ENCODE measurements at places on chromosomes 13 and 19. TPM values are rescaled to one million over a fixed set of nuclear protein-coding genes. Genes with fewer than 3 reads are reported as not detected.

CD320 gene
- 15.5 TPM for total RNA-seq

MAP4K1 gene
- total RNA-seq: 1.6 TPM

DNA sequence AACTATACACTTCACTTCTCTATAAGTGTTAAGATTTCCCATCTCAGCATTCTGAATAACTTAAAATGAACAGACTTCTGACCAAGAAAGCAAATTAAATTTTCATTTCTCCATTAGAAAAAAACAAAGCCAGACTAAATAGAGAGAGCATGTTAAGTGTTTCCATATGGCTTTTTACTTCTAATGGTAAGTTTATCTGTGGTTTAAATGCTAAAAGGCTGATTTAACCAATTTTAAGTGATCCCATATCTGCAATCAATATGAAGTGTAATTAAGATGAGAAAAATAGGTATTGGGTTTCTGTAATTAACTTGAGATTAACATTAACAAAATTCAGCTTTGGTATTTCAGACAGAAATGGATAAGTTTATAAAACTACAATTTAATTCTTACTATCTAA lies 107.8 kb downstream of the ELF1 start:
- no peaks in the 10 kb centered on the region for H3K4me1 ChIP-seq
- no peaks in the 10 kb centered on the region for H3K27me3 ChIP-seq
- H3K4me3 ChIP-seq: no peak overlapping the region
- no peaks in the 10 kb centered on the region for H3K36me3 ChIP-seq
- DNase-seq: no peak

DNA sequence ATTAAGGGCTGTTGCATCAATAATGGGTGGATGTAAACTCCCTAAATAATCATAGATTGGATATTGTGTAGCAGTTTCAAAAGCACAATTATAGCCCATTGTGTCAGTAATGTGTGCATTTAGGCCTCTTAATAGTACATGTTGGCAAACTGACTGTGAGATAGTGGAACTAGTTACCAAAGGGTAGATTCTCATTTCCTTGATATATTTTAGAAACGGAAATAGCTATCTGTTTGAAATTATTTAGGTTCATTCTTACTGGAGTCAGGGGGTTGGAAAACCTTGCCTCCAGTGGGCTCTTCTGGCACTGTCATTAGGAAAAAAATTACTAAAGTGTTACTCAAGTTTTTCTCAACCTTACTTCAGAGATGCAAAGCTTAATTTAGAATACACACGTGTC lies 1074.9 kb downstream of the PCDH17 start:
- no peak overlapping the region for H3K4me3 ChIP-seq

DNA sequence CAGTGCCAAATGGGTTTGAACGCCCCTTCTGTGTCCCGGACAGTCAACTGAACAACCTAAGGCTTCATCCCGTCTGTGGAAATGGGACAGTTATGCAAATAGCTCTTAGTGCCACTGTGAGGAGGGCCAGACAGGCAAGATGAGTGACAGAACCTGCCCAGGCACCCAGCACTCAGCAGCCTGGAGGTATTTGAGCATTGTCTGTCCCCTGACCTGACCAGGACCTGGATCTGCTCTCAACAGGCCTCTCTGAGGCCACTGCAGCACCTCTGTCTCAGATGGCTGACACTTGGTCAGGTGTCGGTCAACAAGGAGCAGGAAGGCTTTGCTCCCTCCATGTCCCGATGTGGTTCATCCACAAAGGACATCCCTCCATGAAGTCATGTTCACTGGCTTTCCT lies 67.9 kb downstream of the CCDC70 start:
- no peak for DNase-seq
- H3K36me3 ChIP-seq: peaks cover 19% of the 10 kb centered on the region
- no peaks in the 10 kb centered on the region for H3K4me1 ChIP-seq
- no peak overlapping the region for H3K27ac ChIP-seq
- no peak overlapping the region for H3K4me3 ChIP-seq
- no peaks in the 10 kb centered on the region for H3K27me3 ChIP-seq

- no peaks in the 10 kb centered on the region for H3K27me3 ChIP-seq
- DNase-seq: no peak
- no peaks in the 10 kb centered on the region for H3K36me3 ChIP-seq
- no peak within 1 kb of the TSS for H3K4me3 ChIP-seq
- H3K4me1 ChIP-seq: no peaks in the 10 kb centered on the region
- no peak within 1 kb of the TSS for H3K27ac ChIP-seq
These were observed at the start of gene NLRP11 for GRCh38 chr19:55831846-55832245. TSS of gene NLRP11 (minus strand) at chr19:55831999. CDS start at chr19:55818174, 13,825 bp downstream.

Data from spinal cord (tissue), 10 donors.